ENCODE measurements at places on chromosomes 4 and X.

DNA sequence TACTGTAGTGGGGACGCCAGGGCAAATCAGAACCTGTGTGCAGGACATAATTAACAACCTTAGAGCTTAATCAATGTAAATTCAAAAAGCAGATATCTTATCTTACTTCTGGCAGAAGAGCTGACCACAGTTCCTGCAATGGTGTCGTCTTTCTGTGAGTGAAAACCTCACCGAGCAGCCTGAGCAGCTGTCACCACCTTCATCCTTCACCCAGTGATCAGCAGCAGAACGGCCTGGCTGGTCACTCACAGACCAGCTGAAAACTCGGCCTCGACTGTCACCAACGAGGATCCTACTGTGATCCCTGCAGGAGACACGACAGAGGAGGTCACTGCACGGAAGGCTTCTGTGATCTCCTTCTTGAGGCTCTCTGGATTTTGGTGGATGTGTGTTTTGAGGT lies 94.2 kb downstream of the CDS1 start:
- DNase-seq: no peak

GRCh38 chrX:30504309-30504708 lies 73.3 kb downstream of the TASL start:
- no peak for DNase-seq

DNA sequence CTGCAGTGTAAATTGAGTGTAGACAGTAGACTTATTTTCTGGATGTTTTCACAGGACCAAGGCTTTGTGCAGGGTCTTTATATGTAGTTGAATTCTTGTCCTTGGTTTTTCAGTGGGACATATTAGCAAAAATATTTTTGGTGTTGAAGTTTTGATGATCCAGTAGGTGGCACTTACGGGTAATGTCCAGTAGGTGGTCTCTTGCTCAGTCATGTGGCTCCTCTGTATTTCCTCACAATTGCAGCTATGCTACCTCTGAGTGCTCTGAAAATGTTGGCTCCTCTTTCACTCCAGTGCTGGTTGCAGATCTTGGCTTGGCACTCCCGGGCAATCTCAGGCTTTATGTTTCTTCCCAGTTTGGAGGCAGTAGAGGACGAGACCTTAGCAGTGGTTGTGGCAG lies 419.8 kb upstream of the AMOT start:
- DNase-seq: no peak

DNA sequence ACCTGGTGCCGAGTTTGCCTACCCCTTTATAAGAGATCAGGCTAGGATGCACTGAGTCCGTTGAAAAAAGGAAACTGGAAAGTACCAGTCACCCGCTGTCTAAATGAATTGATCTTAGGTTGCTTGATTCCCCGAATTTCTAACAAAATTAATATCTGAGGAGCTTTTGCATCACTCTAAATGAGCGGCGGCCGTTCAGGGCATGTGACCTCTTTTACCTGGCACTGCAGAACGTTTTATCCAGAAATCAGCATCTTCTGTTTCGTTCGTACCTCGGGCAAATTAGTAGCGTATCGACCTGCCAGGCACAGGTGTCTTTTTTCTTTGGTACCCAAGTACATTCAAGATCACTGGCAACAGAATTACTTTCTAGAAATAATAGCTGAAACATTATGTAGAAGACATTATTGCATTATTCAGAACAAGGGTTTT lies 876 bp downstream of the KLHL2 start:
- DNase-seq: no peak

GRCh38 chrX:123298026-123298425 lies 113.9 kb downstream of the GRIA3 start:
- DNase-seq: no peak

- no peak for DNase-seq
Measured at GRCh38 chr4:129545599-129546278, 449.8 kb downstream of the C4orf33 start.

- DNase-seq: no peak
Measured at GRCh38 chr4:37430718-37431416, 186.3 kb downstream of the NWD2 start.

GRCh38 chr4:83920375-83920774 lies 384.5 kb downstream of the GPAT3 start:
- no peak for DNase-seq

GRCh38 chr4:48032721-48033120 lies 16.1 kb downstream of the NIPAL1 start:
- DNase-seq: no peak

- DNase-seq: no peak
Measured at GRCh38 chr4:69753686-69754085, 6.7 kb downstream of the SULT1B1 start.

DNA sequence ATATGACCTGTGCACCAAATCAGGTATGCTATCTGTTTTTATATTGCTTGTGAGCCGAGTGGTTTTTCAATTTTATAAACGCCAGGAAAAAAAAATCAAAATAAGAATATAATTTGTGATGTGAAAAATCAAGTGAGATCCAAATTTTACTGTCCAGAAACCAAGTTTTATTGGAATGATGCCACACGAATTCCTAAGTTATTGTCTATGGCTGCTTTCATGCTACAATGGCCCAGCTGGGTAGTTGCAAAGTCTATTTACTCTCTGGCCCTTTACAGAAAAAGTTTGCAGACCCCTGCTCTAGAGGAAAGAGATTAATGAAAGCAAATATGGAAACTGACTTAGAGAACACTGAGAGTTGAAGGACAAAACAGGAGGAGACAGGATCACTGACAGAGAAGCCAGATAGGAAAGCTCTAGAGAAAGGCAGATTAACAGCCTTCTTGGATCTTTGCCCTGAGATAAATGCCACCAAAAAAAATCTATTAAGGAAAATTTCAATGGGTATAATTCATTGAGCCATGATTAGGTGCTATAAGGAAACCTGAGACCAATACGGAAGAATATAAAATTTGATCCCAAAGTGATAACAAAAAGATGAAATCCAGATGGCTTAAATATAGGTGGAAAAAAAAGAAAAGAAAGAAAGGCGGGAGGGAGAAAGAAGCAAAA lies 29.8 kb downstream of the PRSS12 start:
- DNase-seq: no peak

- no peak for DNase-seq
Measured at GRCh38 chr4:55356991-55357461, 11.0 kb downstream of the SRD5A3 start.

- no peak for DNase-seq
Measured at GRCh38 chr4:76513482-76513881, 78.5 kb downstream of the SHROOM3 start.

GRCh38 chr4:15376594-15376993 lies 51.2 kb upstream of the C1QTNF7 start:
- DNase-seq: no peak

- no peak for DNase-seq
Measured at GRCh38 chr4:184807256-184807655, 18.5 kb downstream of the ACSL1 start.

GRCh38 chrX:52277666-52278065 lies 91.2 kb upstream of the XAGE2 start:
- DNase-seq: no peak

- DNase-seq: no peak
Measured at GRCh38 chrX:130523460-130524394, 121.9 kb downstream of the RBMX2 start.

GRCh38 chrX:3271183-3271833 lies 75.1 kb downstream of the MXRA5 start:
- no peak for DNase-seq

DNA sequence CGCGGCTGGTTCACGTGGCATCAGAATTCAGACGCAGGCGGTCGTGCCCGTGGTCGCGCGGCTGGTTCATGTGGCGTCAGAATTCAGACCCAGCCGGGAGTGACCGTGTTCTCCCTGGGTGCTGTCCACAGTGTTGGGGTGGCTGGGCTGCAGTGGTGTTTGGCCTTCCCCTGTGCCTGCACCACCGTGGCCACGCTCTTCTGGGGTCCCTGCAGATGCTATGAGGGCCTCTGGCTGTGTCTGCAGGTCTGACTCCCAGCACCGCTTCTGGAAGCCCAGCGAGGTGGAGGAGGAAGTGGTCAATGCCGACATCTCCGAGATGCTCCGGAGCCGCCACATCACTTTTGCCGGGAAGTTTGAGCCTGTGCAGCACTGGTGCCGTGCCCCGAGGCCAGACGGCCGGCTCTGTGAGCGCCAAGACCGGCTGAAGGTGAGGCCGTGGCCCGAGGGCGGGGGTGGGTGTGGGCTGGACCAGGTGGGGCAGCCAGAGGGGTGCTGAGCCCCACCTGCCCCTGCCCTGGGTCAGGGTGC lies 26.4 kb downstream of the NKX1-1 start:
- DNase-seq: no peak

DNA sequence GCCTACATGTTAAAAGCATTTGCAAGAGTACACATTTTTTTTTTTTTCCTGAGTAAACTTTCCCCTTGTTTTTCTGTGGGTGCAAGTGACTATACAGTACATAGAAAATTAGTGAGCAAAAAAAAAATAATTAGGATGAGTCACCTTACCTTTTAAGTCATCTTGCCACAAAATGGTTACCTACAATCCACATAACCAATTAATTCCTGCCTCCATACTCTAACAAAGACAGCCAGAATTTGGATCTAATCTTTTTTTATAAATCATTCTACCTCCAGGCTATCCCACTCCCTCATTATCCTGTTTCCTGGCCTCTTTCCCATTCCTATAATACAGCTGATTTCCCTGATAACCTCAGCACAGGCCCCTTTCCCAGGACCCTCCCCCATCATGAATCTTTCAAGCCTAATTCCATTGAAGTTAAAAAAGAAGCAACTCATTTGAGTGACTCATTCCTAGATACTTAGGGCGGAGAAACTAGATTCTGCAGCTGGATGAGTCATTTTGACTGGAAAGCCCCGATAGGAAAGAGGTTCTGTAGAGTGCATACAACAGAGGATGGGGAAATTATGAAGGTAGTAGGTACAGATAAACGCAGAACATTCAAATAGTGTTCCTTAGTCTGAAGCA lies 128.2 kb downstream of the C4orf51 start:
- DNase-seq: no peak

DNA sequence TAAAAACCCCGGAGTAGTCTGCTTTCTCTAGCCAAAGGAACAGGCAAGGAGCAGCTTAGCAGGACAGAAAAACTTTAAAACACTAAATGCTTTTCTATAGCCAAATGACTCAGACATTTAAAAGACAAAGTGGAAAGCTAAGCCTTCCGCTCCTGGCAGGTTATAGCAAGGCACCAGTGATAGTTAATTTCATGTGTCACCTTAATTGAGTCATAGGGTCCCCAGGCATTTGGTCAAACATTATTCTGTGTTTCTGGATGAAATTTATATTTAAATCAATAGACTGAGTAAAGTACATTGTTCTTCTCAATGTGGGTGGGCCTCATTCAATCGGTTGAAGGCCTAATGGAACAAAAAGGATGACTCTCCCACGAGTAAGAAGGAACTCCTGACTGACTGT lies 885.7 kb upstream of the ADGRL3 start:
- DNase-seq: no peak

GRCh38 chr4:21320034-21320433 lies 619.8 kb downstream of the PACRGL start:
- no peak for DNase-seq

- DNase-seq: no peak
Measured at GRCh38 chr4:170004651-170005295, 21.4 kb downstream of the MFAP3L start.

- DNase-seq: no peak
Measured at GRCh38 chr4:149964001-149964796, 114.0 kb upstream of the DCLK2 start.

All from effector memory CD4-positive, alpha-beta T cell (primary cell).